ENCODE measurements at places on chromosomes 4 and X. TPM values are rescaled to one million over a fixed set of nuclear protein-coding genes. Genes with fewer than 3 reads are reported as not detected.

GC gene
- not detected for total RNA-seq

BMP2K gene
- total RNA-seq: 168 TPM

USP17L24 gene
- total RNA-seq: not detected

TCEAL9 gene
- 71.1 TPM for total RNA-seq

STOX2 gene
- total RNA-seq: 2.5 TPM

RBMXL3 gene
- not detected for total RNA-seq

NALF2 gene
- total RNA-seq: 0.11 TPM

RAB40AL gene
- total RNA-seq: 2.0 TPM

COL4A5 gene
- 282 TPM for total RNA-seq

GALNTL6 gene
- total RNA-seq: 1.2 TPM

PPP1R2C gene
- total RNA-seq: not detected

HTN3 gene
- total RNA-seq: not detected

FGFR3 gene
- 2.0 TPM for total RNA-seq

DGKK gene
- total RNA-seq: not detected

GPAT3 gene
- total RNA-seq: 2.4 TPM

FRMD7 gene
- under 0.01 TPM for total RNA-seq

SLC25A43 gene
- 8.1 TPM for total RNA-seq

Data from placental epithelial cell (primary cell).